ENCODE measurements at places on chromosomes 16 and 17.
A peak's percentile ranks its signal among the peaks of the same experiment; 100 is the strongest.

- DNase-seq, result no peak
These were observed 1.9 kb downstream of the MSI2 start for GRCh38 chr17:57257895-57258851.

DNA sequence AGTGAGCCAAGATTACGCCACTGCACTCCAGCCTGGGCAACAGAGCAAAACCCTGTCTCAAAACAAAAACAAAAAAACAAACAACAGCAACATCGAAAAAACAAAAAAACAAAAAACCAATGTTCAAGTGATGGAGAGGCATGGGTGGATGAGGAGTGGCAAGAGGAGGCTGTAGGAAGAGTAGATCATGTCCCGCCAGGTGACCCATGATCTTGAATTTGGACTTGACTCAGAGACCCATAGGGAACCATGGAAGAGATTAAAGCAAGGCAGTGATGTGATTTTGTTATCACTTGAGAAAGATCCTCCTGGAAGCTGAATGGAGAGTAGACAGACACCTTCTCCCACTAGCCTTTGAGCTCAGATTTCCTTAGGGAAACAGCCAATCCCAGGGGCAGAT lies 11.2 kb downstream of the ABAT start:
- DNase-seq, result no peak

GRCh38 chr16:50837324-50837723 lies 95.4 kb downstream of the CYLD start:
- DNase-seq, result no peak

GRCh38 chr16:87227296-87227951 lies 89.8 kb downstream of the C16orf95 start:
- no peak for DNase-seq

DNA sequence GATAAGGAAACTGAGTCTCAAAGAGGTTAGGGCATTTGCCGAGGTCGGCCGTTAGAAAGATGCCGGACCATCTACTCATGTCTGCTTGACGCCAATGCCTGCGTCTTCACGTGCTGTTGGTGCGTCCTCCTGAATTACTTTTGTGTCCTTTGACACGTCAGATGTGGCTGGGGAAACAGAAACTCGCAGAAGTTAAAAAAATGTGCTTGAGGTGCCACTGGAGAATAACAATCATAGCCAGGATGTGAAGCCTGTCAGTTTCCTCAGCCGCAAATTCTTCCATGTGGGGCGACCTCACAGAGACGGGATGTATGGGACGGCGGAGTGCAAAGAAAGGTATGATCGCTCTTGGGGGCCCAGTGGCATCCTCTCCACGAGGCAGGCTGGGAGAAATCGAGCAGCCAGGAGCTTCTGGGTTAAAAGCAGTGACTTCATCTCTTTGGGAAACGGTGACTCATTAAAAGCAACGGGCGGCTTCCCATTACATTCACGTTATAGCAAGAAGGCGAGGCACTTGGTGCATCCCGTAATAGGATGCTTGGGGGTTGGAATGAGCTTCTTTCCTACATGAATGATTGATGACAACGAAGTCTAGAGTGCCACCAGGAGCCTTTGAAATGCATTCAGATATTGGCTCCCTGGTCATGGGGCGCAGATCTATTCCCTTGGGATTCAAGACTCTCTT lies 67.8 kb downstream of the BMERB1 start:
- DNase-seq, result no peak

DNA sequence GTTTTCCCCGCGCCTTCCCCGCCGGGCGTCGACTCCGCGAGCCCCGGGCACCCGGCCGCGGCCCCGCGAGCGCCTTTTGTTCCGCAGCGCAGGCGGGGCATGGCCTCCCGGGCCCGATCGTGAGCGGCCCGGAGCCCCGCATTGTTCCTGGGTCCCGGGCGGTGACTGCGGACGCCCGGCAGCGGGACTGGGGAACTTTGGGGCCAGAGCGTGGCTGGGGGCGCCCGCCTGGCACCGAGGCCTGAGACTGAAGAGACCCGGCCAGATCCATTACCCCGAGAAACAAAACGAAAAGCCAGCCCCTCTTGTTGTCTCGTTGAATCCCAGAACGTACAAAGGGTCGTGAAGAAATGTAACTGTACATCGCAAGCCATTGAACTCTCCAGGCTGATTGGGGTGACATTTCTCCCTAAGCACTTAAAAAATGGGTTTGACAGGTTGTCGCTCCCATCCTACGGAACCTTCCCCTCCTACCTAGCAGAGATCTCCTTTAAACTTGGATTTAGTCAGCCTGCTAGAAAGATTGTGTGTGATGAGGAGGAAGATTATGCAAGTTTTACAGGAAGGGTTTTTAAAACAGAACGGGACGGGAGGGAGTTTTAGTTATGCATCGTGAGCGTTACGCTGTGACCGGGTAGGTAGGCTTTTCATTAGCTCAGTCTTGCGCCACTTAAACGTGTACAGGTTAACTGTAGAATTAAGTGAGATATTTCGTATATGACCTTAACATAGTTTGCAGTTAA lies 825 bp downstream of the METTL9 start:
- no peak for DNase-seq

GRCh38 chr16:54143934-54144571 lies 142.5 kb downstream of the IRX3 start:
- DNase-seq, result no peak

DNA sequence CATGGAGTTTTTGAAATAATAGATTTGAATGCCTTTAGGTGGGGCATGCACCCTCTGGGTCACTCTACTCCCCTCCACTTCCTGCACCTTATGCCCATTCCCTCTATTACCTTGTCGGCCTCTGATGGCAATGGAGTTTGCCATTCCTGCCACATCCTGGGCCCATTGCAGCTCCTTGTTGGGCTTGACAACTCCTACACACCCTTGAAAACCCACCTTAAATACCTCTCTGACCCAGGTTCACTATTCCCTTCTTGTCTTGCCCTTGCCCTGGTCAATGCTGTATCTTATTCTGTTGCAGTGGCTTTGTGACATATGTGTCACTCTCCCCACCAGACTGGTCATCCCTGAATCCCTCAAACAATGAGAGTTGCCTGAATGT lies 2.4 kb downstream of the CCR7 start:
- no peak for DNase-seq

GRCh38 chr16:57534881-57535658 lies 1.3 kb downstream of the CCDC102A start:
- DNase-seq, result no peak

DNA sequence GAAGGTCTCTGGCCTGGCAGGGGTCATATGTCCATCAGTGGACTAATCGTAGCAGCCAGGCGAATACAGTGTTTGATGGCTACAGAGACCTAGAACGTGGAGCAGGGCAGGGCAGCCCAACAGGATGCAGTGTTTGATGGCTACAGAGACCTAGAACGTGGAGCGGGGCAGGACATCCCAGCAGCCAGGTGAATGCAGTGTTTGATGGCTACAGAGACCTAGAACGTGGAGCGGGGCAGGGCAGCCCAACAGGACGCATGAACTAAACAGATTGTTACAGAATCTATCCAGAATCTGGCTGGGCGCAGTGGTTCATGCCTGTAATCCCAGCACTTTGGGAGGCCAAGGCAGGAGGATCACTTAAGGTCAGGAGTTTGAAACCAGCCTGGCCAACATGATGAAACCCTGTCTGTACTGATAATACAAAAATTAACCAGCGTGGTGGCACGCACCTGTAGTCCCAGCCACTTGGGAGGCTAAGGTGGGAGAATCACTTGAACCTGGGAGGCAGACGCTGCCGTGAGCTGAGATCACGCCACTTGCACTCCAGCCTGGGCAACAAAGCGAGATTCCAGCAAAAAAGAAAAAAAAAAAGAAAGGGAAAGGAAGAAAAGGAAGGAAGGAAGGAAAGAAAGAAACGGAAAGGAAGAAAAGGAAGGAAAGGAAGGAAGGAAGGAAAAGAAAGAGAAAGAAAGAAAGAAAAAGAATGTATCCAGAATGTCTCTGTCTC lies 65.2 kb upstream of the RPH3AL start:
- no peak for DNase-seq

- DNase-seq, result no peak
These were observed 1253.7 kb upstream of the CDH8 start for GRCh38 chr16:63289834-63290460.

DNA sequence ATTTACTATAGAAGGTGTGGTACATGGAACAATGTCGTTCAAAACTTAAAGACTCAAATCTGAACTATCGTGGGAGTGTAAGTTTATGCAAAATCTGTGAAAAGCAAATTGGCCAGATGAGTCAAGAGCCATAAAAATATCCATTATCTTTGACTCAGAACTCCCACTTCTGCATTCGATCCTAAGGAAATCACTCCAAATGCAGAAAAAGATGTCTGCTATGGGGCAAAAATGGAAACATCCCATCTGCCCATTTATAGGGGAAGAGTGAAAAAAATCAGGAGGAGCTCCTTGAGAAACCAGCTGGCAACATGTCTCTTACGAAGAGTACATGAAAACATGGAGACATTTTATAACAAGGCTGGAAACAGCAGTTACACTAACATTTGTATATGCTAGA lies 43.6 kb upstream of the CCDC182 start:
- no peak for DNase-seq

- no peak for DNase-seq
These were observed 4.2 kb upstream of the ARL2BP start for GRCh38 chr16:57240851-57241250.

GRCh38 chr16:53068423-53068833 lies 13.6 kb downstream of the CHD9 start:
- no peak for DNase-seq

- DNase-seq, result no peak
These were observed 842 bp downstream of the MRPL10 start for GRCh38 chr17:47830396-47831002.

DNA sequence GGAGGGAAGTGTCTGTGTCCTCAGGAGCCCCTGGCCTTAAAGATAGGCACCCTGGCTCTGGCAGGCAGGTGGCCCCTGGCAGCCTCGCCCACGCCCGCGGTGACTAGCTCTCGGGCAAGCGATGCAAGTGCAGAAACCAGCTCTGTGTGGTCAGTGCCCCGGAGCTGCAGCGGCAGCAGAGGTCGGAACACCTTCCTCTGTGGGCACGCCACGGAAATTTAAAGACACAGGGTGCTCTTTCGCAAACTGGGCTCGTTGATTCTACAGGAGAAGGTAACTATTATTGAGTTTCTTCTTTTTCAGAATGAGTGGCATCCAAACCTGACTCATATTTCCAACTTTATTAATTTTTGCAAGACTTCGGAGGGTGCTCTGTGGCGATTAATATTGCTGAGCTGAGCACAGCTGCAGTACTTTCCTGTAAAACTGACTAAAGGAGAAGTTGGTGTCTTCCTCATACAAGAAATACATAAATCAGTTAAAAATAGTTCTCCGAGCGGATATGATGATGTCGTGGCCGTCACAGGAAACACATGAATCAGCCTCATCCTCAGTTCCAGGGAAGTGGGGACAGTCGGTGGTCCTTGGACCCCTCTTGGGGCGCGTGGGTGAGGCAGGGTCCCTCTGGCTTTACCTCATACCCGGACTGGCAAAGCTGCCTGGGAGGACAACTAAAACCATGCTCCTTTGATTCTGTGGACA lies 120.2 kb downstream of the METRNL start:
- peak; percentile 68 for DNase-seq

DNA sequence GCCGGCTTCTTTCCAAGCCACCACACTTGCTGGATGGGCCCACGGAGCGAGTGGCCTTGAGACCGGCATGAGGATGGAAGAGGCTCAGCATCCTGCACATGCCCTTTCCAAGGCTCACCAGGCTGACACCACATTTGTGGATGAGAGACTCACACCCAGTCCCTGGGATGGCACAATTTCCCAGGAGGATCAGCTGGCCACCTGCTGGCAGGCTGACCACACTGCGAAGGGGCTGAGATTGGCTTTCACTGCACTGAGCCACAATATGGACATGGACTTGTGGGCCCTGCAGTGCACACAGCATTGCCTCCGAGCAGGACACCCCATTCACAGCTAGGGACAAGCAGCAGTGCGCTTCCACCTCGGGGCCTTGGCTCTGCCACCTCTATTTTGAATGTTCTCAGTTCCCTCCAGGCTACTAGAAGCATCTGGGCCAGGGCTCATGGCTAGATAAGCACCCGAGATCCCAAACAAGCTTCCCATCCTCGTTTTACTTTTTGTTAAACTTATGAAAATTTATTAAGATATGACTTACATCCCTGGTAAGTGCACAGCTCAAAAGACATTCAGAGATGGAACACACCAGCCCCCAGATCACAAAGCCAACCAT lies 25.3 kb upstream of the KSR1 start:
- DNase-seq, result no peak

DNA sequence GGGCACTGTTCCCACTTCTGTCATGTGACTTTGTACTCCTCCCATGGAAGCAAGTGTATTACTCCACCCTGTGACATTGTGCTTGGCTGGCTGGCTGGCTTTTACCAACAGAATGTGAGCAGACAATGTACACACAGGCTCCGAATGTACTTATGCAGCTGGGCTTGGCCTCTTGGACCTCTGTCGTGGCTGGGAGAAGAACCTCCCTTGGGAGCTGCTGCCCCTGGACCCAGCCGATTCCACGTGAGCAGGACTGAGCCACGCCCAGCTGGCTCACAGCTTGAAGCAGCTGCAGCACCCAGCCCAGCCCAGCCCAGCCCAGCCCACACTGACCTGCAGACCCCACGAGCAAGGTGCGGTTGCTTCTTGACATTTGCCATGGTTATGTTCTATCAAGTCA lies 177.5 kb downstream of the RBFOX3 start:
- no peak for DNase-seq

DNA sequence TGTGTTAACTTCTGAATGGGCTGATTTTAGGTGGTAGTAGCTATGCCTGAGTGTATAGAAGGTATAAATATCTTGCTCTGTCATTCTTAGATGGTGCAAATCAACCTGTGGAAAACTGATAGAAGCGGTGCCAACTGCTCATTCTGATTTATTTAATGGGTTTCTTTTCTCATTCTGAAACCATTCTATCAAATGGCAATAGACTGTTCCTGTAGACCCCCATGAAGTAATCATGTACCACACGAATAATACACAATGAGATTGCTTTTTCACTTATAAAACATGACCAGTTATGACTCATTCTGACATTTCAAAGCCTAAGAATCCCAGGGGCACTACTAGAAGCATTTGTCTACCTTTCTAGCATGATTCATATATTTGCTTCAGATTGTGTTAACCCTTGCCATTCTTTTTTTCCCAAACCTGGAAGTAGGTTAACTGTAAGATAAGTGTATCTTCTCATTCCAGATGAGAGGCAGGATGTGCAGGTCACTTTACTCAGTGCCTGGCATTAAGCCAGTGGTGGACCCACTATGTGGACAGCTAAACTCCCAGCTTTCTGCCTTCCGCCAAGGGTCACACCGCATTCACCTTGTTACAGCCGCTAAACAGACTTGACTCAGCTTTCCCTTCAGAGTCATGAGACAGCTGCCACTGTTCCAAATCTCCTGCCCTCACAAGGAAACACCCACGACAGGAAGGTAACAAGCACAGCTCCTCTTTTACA lies 16.4 kb upstream of the SLC16A11 start:
- DNase-seq, result peak; percentile 37
